ENCODE measurements at places on chromosomes 11 and 22.

- no peak for DNase-seq
Measured at GRCh38 chr11:74775762-74776161, 27.1 kb downstream of the RNF169 start.

GRCh38 chr11:111334532-111335502 lies 36.5 kb downstream of the POU2AF3 start:
- no peak for DNase-seq

DNA sequence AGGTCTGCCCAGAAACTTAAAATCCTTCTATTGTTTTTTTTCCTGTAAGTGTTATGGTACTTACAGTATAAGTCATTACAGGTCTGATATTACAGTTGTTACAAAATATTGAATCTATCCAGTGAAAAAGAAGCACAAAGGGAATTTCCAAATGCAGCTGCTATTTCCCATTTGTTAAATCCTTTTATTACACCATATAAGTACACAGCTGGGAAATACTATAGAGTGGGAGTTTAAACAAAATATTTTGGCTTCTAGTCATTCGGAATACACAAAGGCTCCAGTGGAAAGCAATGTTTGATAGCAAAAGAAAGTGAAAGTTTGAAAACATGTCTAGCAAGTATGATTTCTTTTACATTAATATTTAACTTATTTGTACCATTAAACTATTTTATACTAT lies 18.0 kb downstream of the SOX6 start:
- DNase-seq, result no peak

- DNase-seq, result no peak
Measured at GRCh38 chr11:30388957-30389356, 66.1 kb downstream of the ARL14EP start.

- DNase-seq, result no peak
Measured at GRCh38 chr11:103584021-103584420, 452.4 kb upstream of the DDI1 start.

- no peak for DNase-seq
Measured at GRCh38 chr22:29458551-29458950, 20.2 kb downstream of the RFPL1 start.

GRCh38 chr11:6390718-6391469 lies 620 bp downstream of the SMPD1 start:
- DNase-seq, result no peak

DNA sequence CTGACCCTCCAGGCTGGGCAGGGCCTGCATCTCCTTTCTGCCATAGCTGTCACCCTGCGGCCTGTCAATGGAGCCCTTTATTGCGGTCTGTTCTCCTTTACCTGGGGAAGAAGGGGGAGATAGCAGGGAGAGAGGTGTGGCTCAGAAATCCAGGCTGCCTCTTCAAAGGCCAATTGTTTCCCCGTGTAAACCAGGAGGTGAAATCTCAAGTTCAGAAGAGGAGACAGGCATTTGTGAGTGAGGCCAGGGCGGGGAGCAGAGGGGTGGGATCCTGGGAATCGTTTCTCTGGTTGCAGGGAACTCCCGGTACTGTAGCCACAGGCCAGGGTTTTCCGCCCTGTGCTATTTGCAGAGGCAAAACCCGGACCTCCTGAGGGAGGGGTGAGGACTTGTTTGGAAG lies 9.1 kb downstream of the DCPS start:
- DNase-seq, result no peak

GRCh38 chr11:126864934-126865333 lies 135.6 kb downstream of the KIRREL3 start:
- DNase-seq, result no peak

GRCh38 chr11:92436034-92436920 lies 211.7 kb downstream of the FAT3 start:
- DNase-seq, result no peak

DNA sequence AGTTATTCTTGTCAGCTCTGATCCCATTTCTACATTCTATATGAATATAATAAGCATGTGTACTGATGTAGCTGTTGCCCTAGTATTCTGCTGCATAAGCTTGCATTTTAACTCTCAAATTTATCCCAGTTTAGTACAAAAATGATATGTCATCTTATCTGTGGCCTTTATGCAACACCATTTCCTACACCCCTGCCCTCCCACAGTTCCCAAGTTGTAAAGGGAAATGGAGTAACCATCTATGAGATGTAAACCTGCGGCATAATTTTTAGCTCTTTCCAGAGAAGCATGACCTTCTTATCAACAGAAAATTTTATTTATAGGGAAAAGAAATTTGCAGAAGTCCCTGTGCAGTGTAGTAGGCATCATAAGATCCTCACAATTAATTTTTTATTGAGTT lies 18.9 kb upstream of the CARD18 start:
- no peak for DNase-seq

- DNase-seq, result no peak
Measured at GRCh38 chr22:19915287-19915954, 26.2 kb upstream of the COMT start.

GRCh38 chr11:112697391-112698178 lies 263.6 kb upstream of the NCAM1 start:
- no peak for DNase-seq

DNA sequence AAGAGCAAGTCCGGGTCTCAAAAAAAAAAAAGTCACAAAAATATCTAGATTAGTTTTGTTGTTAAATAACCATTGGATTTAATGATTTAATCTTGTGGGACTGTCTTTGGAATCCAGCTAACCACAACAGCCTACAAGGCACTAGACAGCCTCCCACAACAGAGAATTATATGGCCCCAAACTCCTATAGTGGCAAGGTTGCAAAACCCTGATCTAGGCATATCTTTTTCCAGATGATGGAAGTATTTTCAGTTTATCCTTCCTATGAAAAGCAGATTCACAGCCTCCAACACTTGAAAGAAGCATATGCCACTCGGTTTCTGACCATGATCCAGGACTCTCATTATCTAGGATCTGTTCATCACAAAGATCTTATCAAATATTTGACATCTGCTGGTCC lies 5.4 kb upstream of the C11orf87 start:
- no peak for DNase-seq

- no peak for DNase-seq
Measured at GRCh38 chr11:21205205-21205604, 535.8 kb downstream of the NELL1 start.

DNA sequence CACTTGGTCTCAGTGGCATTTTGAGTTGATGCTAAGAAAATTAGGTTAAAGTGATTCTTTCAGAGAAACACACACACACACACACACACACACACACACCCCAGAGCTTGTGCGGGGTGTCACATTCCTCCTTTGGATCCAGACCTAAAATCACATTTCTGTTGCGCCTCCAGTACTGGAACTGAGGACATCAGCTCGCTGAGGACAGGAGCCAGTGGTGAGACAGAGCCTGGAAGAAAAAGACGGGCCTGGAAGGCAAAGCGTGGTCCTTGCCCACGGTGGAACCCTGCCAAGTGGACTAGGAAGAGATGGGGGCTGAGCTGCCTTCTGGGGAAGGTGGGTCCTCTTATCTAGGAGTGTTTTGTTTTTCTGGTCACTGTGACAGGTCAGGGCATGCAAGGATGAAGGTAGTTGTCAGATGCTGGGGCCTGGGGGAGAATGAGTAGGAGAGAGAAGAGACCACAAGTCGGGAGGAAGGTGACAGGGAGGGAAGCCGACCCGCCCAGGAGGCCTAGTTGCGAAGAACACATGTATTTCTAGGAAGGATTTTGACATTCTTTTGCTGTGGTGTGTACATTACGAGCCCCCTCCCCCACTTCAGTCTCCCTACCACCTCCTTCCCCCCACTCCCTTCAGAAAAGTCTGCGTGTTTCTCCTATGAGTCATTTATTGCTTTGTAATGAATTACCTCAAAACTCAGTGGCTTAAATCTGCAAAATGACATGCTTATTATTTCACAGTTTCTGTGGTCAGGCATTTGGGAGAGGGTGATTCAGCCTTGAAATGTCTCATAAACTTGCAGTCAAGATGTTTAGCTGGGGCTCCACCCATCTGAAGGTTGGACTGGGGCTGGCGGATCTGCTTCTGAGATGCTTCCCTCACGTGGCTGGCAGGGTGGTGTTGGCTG lies 4.8 kb upstream of the ELFN2 start:
- no peak for DNase-seq

DNA sequence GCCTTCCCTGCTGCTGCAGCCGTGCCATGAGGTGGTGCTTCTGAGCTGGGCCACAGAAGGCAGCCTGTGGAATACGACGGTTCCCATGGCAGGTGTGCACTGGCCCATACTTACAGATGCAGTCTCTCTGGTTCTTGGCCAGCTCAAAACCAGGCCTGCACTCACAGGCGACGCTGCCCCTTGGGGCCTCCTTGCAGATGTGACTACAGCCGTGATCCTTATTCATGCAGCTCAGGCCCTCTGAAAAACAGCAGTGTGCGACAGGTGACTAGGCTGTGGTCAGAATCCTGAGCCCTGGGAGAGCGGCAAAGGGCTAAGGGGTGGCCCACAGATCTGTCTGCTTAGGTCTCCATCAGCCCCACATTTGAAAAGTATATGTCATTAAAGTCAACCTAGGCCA lies 22.1 kb downstream of the SCUBE2 start:
- DNase-seq, result no peak

DNA sequence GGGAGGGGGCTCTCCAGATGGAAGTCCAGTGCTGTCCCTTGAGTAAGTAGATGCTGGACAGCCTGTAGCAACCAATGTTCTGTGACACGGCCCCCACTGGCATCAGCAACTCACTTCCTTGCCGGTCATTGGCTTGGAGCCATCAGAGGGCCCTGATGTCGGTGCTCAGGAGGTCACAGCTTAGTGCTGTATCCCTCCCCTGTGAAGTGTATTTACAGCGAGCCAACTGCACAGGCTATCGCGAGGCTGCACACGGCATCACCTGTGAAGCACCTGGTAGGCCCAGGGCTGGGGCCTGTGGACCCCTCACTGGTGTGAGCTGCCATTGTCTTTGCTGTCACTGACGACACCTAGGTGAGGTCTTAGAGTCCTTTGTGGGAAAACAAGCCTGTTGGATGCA lies 13.4 kb upstream of the ACR start:
- no peak for DNase-seq

DNA sequence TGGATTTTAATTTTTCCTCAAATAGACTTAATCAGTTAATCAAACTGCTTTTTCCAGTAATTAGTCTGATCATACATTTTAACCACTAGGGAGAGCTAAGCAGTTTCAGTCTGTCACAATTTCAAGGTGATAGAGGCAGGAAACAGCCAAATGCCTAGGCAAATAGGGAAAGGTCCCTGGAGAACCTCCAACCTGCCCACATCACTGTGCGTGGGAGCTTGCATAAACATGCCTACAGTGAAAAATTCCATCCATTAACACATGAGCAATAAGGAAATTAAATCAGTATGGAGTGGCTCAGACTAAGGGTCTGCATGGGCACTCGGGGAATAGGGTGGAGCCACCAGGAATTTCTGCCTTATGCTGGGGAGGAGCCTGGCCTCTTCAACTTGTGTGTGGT lies 74.6 kb downstream of the AASDHPPT start:
- DNase-seq, result no peak

DNA sequence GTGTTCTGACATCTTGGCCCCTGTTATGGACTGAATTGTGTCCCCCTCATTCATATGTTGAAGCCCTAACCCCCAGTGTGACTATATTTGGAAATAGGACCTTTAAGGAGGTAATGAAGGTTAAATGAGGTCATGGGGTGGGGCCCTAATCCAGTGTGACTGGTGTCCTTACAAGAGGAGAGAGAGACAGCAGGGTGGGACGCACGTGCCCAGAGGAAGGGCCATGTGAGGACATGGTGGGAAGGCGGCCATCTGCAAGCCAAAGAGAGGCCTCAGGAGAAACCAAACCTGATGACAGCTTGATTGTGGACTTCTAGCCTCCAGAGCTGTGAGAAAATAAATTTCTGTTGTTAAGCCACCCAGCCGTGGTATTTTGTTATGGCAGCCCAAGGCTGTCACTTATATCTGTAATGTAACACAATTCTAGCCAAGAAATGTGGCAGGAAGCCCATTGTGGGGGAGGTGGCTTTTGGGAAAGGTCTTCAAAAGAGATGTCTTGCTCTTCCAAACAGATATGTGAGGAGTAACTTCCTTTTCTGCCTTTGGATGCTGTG lies 23.7 kb downstream of the SLC22A6 start:
- DNase-seq, result no peak

GRCh38 chr11:104159356-104159755 lies 4.6 kb downstream of the PDGFD start:
- DNase-seq, result no peak

- no peak for DNase-seq
Measured at GRCh38 chr11:61352038-61352437, 9.6 kb downstream of the CYB561A3 start.

- DNase-seq, result no peak
Measured at GRCh38 chr11:104731890-104732289, 166.4 kb downstream of the CASP12 start.

DNA sequence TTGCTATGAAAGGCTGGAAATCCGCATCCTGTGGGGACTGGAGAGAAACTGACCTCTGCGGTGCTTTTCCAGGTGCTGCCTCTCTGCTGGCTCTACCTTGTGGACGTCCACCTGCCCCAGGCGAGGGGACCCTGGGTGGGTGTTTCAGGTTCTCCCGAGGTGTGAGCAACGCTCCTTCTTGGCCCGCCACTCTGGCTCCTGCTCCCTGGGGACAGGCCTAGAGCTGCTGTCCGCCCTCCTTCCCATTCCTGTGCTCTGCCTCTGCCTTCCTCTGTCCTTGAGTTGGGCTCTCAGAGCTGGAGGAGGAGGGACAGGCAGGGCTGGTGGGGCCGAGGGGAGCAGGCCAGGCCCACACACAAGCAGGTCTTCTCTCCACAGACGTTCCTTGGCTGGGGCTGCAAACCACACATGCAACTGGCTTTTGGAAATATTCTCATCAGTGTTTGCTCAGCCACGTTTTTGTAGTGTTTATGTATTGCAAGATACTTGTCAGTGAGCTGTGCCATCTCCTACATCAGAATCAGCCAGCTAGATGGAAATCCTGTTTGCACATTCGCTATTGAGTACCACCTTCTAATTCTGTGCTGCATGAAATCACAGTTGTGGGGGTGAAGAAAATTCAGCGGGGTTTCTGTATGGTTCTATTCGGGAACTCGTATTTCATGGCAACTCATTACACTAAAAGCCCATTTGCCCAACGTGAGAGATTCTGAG lies 1115.0 kb downstream of the BRD1 start:
- no peak for DNase-seq

- DNase-seq, result no peak
Measured at GRCh38 chr22:36510384-36510783, 3.5 kb upstream of the FOXRED2 start.

DNA sequence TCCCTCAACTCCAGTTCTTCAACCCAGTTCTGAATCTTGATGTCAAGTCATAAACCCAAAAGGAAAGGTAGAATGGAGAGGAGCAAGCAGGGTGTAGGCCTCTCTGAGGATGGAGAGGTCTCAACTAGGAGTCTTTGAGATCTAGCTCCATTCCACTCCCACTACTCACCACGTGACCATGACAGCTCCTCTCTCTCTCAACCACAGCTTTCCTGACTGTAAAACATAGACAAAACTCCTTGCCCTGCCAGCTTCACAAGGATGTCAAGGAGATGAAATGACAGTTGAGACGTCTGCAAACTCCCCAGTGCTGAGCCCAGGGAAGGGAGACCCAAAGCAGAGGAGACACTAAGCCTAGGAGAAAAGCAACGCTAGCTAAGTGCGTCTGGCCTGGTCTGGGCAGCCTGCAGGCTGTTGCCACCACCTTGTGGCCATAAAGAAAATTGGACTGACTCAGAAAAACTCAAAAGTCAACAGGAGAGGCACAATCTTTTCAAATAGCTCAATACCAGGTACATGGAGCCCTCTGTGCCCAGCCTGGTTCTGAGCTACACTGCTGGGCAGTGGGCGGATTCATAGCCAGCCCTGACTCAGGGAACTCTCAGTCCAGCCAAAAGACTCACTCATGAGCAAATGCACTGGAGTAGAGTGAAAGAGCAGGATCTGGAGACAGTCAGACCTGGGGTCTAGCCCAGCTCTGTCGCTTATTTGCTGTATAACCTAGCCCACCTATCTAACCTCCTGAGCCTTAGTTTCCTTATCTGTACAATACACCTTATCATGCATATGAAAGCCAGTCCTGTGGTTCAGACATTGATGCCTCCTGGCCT lies 3.4 kb downstream of the CLPB start:
- no peak for DNase-seq
